ENCODE measurements at places on chromosomes 6 and 20.

GRCh38 chr6:158575550-158575949 lies 15.7 kb downstream of the TMEM181 start:
- no peak for DNase-seq

DNA sequence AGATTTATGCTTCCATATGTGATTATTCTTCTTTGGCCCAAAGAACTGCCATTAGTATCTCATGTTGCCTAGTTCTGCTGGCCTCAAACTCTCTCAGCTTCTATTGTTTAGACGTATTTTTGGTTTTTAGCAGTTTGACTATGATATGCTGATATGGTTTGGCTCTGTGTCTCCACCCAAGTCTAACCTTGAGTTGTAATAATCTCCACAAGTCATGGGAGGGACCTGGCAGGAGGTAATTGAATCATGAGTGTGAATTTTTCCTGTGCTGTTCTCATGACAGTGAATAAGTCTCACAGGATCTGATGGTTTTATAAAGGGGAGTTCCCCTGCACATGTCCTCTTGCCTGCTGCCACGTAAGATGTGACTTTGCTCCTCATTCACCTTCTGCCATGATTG lies 96.7 kb upstream of the ARG1 start:
- no peak for DNase-seq

GRCh38 chr20:3433744-3434143 lies 26.3 kb upstream of the DNAAF9 start:
- no peak for DNase-seq

DNA sequence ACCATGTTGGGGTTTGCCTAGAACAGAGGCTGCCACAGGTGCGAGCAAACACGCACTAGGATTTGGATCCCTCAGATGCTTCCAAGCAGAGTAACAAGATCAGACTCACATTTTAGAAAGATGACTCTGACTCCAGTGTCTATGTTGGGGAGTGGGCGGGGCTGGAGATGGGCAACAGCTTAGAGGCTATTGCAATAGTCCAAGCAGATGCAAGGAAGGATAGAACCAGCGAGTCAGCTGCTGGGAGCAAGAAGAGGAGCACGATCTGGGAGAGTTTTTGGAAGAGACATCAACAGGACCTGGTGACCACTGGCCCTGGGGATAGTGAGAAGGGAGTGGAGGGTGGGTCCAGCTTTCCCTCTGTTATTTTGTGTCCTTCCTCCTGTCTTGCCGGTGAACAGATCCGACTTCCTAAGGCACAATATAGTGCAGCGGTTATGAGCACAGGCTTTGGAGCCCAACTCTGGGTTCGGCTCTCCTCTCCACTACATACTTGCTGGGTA lies 52.7 kb downstream of the FGD2 start:
- DNase-seq, result no peak
